Kidney glomerular epithelial cell (primary cell): ENCODE measurements at places on chromosomes 3 and 15.
A peak's percentile ranks its signal among the peaks of the same experiment; 100 is the strongest.

DNA sequence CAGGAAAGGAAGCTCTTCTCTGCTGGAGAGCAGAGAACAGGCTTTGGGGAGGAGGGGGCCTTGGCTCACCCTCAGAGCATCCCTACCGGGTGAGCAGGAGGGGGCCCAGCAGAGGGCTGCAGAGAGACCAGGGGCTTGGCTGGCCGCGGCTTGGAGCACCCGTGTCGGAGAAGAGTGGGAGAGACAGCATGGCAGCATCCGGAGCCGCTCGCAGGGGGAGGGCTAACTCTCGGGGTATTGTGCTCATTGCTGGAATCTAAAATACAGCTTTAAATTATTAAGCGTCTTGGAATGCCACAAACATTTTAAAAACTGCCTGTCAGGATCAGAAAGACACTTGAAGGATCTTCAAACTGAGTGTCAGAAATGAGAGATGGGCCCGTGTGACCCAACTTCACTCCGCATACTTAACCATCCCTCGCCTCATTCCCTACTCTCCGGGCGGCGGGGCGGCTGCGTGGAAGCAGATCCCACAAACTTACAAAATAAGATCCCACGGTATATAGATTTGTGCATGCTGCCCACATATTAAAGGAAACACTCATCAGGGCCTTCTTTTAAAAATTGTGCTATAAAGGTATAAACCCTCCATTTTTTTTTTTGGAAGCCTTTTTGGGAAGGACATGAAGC, 53.9 kb downstream of the EIF4E3 start:
- DNase-seq: no peak

DNA sequence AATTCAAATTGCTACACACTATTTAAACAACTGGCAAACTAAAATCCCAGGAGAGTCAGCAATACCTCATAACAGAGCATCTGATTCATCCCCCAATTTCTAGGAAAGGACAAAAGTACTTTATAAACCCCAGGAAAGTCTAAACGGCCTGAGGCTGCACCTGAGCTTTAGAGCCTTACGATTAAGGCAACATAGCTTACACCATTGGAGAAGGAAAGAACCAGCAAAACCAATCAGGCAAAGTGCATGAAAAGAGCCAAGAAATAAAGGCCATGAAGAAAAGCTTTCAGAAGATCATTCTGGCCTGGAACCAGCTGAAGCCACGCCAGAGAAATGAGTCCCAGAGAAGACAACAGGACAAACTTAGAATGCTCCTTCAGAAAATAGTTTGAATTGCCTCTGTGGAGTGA, 48.1 kb downstream of the PTPN9 start:
- DNase-seq: no peak

DNA sequence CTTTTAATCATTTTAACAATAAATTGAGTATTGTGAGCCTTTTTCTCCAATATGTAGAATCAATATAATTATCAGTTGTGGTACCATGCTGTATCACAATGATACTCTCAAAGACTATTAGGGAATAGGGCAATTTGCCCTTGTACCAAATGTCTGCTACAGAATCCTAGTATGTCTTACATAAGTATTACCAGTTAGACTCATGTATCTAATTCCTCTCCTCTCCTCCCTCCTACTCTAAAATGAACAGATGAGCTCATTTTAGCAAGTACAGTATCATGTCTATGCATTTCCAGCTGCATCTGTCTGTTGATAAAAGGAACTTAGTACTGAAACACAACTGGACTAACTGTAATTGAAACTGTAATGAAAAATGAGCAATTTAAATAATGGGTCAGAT, 124.3 kb upstream of the ATP11B start:
- DNase-seq: no peak

- DNase-seq: no peak
Measured at GRCh38 chr15:64503640-64504039, 43.3 kb downstream of the ZNF609 start.

DNA sequence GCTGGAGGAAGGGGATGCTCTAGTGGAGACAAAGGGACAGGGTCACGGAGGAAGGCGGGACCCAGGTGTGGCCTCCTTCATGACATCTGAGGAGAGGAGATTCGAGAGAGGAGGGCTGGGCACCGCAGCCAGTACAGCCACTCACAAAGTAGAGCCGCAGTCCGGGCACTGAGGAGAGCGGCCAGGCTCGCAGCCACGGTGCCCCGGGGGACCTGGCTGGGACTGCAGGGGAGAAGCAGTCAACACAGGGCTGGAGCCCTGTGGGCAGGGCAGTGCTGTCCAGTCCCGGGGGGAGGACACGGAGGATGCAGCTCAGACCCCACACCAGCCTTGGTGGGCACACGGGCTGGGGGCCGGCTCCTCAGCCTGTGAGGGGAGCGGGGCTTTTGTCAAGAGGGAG, 40.3 kb downstream of the HMCES start:
- DNase-seq: no peak

GRCh38 chr3:30622790-30623189, 16.4 kb downstream of the TGFBR2 start:
- no peak for DNase-seq

DNA sequence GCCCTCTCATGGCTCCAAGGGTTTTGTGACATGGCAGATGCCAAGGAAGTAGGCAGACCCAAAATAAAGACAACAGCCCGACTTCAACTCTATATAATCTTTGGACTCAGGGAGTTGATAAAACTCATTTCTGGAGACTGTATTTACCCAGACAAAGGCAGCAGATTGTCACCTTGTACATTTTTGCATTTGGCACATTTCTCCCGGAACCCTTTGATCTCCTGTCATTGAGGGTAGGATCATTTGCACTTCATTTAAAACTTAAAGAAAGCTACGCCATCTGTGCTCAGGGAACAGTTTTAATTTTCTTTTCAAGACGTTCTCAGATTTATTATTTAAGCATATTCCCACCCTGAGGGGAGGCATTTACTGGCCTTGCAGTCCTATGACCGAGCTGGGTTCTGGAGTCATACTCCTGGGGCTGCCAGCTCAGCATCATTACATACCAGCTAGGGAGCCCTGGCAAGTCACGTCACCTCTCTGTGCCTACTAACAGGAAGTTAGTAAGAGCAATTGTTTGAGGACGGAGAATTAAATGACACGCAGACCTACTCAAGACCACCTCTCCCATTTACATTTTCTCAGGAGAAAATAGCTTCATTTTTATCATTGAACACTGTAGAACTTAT, 5.9 kb downstream of the CDCP1 start:
- no peak for DNase-seq

DNA sequence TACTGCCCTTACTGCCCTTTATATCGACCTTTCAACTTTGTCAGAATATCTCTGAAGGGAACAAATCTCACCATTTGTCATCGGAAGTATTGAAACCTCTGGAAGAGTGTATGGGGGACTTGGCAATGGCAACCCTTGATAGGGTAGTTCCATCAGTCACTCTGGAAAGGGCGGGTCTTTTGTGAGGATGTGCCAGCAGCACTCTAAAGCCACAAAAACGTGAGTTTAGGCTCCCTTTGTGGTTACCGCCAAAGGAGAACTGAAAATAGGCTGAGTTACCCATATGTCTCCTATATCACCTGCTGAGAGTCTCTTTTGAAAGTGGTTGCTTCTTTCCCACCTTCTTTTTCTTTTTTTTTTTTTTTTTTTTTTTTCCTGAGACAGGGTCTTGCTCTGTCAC, 296.8 kb upstream of the CHRM5 start:
- DNase-seq: no peak

DNA sequence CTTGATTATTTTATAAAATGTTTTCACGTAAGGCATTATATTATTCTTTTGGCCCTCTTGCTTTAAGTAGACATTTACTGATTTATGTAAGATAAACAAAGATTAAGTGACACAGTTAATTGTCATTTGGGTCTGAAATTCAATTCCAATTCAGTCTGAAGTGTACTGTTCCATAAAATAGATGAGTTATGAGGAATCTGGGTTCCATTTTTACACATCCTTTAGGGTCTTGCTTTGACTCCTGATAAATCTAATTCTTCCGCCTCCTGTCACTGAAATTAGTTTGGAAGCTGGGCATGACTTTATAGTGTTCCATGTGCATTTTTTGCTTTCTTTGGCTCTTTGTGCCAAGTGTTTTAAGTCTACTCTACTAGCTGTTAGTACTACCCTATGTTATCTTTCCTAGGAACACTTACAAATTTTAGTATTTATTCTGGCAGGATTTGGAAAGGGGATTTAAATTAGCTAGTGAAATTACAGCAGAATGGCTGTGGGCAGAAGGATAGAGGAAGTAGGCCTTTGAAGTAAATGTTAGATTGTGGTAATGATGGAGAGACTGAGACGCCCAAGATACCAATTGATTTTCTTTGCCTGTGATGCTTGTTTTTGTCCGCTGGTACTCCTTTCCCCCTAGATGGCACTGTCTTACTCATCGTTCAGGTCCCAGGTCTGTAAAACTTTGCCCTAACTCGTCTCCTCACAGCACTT, 14.3 kb downstream of the ARL8B start:
- peak; percentile 35 for DNase-seq

DNA sequence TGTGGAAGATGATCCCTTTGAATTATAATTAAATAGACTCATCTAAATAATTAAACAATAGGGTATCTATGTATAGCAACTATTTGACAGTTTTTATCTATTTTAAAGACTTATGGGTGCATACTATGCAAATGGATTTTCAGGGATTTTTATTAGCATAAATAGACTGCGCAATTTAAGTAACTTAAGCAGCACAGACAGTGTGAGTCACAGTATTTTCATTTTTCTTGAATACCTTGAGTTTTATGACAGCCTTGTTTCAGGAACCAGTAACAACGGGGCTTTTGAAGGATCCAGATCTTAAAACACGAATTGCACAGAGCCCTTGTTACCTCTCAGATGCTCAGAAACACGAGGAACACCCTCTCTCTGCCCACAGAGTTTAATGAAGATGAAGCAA, 175.5 kb upstream of the CD96 start:
- no peak for DNase-seq

DNA sequence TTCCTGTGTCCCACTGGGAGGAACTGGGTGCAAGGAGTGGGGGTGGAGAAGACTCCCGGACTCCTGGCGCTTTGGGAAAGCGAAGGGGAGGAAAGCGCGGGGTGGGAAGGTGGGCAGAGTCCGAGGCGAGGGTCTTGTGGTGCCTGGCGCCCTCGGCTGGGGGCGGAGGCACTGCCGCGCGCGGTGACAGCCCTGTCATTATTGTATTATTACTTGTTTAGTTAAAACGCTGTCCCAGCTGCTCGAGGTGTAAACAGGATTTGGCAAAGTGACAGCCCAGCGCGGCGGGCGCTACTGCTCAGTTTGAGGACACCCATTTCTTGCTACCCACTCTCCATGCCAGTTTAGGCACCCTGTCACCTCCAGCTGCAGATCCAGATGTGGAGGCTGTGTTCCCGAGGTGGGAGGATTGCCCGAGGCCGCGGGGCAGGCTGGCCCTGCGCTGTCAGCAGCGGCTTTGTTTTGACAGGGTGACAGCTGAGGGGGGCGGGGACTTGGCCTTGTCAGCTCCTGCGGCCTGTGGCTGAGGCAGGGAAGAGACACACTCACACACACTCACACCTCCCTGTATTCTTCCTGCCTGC, 1.0 kb downstream of the KAT2B start:
- DNase-seq: no peak

DNA sequence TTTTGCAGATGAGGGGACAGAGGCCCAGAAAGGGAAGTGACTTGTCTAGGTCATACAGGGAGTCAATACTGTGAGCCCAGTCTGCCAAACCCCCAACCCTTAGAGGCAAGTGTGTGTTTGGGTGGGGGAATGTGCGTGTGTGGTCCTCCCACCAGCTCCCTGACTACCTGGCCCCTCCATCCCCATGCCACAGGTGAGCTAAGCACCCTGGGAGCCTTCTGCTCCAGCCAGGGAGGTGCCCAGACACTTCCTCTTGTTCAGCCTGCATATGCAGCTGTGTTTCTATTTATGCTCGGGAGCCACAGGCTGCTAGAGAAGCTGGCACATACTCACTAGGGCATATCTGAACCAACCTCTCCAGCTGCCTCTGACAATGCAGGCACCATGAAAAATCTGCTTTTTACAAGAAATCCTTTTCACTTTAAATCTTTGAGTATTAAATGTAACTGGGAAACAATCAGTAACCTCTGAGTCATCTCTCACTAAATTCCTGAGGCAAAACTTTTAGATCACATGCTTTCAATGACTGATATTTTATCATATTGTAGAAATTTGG, 20.7 kb downstream of the TBC1D2B start:
- DNase-seq: peak; percentile 31

DNA sequence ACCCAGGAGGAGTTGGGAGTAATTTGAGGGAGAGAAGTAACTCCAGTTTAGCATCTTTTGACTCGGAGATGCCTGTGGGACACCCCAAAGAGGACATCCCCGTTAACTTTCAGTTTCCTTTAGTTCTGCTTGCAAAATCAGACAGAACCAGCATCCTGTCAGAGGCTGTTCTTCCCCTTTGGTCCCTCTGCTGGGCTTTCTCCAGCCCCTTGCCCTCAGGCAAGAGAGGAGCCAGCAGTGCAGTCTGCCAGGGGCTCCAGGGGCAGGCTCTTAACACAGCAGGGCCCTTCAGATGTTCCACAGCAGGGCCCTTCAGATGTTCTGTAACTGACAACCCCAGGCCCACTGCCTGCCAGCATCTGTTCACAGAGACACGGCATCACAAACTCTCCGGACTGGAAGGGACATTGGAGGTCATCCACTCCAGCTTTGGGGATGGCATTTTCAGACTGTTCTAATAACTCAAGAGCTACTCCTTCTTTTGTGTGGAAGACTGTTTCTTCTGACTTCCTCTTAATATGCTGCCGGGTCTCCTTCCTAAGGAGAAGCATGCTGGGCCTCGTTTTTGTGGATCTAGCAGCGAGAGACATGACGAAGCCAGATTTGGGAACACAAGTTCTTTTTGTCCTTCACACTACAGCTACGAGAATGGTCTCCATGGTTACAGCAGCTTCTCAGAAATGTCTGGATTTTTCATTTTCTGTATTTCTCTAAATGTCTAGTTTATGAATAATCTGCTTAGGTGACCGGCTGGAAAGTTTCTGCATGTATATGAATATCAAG, 51.9 kb downstream of the KY start:
- DNase-seq: no peak

GRCh38 chr3:58006661-58007060, 1.6 kb upstream of the FLNB start:
- no peak for DNase-seq

- DNase-seq: no peak
Measured at GRCh38 chr15:38216763-38217162, 35.9 kb upstream of the SPRED1 start.

GRCh38 chr3:14508966-14509795, 31.0 kb downstream of the GRIP2 start:
- peak; percentile 33 for DNase-seq

- no peak for DNase-seq
Measured at GRCh38 chr3:42451546-42452230, 41.3 kb upstream of the LYZL4 start.

DNA sequence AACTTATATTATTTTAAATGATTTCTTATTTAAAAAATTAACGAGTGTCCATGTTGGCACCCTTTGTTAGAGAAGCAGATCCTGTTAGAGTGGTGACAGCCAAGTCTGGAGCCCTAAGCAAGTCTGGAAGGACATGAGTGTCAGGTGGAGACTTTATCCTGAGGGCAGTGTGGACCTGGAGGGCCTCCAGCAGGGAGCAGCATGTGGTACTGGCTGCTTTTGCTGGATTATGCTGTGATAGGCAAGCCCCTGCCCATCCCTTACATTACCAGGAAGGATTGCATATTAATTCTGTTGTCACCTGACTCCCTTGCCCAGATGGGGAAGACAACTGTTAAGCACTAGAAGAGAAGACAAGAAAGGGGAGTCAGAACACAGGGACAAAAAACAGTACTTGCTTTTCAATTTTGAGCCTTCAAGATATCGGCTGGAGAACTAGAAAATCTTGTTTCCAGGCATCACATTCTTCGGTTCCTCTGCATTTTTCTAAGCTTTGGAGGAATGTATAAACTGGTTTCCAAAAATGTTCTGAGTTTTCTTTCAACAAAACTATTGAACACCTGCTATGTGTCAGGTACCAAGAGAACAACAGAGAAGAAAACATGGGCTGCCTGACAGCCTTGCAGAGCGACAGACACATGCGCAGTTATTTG, 22.7 kb downstream of the ZNF860 start:
- DNase-seq: no peak
